Thyroid gland (tissue), 4 donors: ENCODE measurements at places on chromosomes 3 and 15. TPM values are rescaled to one million over a fixed set of nuclear protein-coding genes. Genes with fewer than 3 reads are reported as not detected.
A peak's percentile ranks its signal among the peaks of the same experiment; 100 is the strongest.

DNA sequence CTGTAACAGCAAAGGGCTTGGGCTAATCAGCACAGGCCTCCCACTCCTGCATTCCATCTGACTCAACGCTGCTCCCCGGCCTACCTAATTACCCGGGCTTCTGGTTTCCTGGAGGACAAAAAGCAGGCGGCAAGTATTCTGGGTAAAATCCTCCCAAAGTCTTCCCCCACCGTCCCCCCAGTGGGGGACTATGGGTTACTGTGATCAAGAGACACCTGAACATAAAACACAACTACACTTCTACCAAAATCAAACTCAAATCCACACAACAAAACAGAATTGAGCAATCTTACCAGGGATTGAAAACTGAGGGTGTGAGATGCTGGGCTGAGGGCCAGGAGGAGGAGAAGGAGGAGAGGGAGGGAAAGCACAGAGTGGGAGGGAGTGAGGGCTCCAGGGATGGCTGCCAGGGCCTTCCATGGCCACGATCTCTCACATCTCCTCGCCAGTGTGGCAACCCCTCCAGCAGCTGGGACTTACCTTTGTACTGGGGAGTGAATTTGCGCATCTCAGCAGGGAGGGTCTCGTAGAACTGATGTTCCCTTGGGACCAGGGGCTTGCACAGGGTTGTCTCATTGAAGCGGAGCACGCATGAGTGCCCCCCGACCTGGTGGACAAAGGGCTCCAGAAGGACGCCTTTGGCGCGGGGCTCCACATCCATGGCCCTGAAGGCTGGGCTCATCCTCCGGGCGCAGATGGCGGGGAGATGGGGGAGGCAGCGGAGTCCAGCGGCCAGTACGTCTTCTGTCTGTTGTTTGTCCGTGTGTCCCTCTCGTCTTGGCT, 9.1 kb upstream of the NCKIPSD start:
- peak; percentile 60 for DNase-seq

Gene LRRK1
- 8.8 TPM for total RNA-seq

DNA sequence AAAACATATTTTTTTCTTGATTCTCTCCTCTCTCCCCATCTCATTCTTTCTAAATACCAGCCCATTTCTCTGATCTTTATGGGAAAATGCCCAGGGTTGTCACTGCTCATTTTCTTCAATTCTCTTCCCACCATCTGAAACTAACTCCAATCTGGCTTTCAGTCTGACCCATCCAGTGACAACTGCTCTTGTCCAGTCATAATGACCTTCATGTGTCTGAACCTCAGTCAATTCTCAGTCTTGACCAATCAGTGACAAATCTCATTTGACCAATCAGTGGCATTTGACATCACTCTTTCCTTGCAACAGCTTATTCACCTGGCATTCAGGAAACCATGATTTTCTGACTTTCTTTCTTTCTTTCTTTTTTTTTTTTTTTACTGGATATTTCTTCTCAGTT, 15.1 kb downstream of the VEPH1 start:
- no peak for DNase-seq

GRCh38 chr15:63348392-63348791, 33.3 kb downstream of the CA12 start:
- peak; percentile 91 for DNase-seq

GRCh38 chr3:44601749-44602148, 17.0 kb downstream of the ZNF660 start:
- no peak for DNase-seq

DNA sequence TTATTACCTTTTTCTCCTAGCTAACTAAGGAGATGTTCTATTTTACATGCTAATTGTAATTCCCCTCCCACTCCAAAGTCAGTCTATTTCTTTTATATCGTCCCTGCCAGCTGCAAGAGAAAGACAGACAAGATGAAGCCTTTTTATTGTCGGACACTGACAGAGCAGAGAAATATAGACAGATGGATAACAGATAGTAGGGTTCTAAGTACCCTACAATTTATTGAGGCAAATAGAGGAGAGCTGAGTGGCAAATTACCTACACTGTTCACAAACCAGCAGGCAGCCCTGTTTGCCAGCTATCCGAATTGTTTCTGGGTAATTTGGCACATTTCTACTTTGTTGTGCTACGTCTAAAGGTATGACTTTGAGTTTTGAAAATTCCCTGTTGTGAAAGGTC, 392.3 kb upstream of the ZNF717 start:
- DNase-seq: no peak

GRCh38 chr15:97401195-97401594, 559.3 kb upstream of the ARRDC4 start:
- DNase-seq: no peak

Gene PAQR9
- total RNA-seq: not detected

- DNase-seq: no peak
These were observed 50.6 kb downstream of the KLHDC8B start for GRCh38 chr3:49222002-49222401.

- no peak for DNase-seq
These were observed 10.1 kb upstream of the MINDY2 start for GRCh38 chr15:58761010-58761388.

- no peak for DNase-seq
These were observed 428.7 kb upstream of the EPHA3 start for GRCh38 chr3:88678747-88679146.

DNA sequence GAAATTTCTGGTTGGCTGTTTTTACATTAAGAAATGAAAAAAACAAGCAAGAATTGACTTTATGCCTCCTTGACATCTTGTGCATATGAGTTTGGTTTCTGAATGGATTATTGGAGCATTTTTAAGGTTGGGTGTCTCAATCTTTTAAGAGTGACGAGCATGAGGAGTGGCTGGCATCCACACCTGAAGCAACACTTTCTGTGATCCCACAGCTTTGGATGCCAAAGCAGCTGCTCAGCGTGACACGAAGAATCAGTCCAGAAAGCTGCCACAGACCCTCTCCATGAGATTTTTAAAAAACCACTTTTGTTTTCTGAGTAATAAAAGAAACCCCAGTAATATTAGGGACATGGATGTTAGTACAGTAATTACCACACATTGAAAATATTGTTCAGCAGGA, 154.5 kb downstream of the KLF13 start:
- no peak for DNase-seq

Gene GOLGA6L4
- 6.9 TPM for total RNA-seq

GRCh38 chr15:65405791-65406423, 16.8 kb downstream of the IGDCC4 start:
- no peak for DNase-seq
